ENCODE measurements at places on chromosomes 2 and 18.

DNA sequence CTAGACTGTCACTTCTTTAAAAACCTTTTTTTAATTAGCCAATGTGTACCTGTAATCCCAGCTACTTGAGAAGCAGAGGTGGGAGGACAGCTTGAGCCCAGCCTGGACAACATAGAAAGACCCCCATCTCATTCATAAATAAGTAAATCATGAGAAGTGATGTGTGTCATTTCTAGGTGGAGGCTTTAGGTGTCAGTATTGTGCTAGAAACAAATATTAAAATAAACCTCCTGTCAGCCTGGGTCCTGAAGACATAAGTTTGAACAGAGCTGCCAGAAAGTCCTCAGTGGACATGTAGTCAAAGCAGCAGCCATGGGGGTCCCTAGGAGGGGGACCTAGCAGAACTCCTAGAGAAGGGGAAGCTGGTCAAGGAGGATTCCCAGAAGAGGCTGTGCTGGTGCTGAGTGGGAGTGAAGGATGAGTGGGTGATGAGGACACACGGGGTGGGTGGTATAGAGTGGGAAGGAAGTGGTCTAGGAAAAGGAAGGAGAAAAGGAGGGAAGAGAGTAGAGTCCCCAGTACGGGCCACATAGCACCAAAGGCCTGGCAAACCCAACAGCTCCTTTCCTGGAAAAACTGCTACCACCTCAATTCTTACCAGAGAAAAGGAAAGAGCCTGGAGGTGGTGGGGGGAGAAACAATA, 316.6 kb upstream of the NCKAP5 start:
- ATAC-seq = no peak

- ATAC-seq = no peak
These were observed 280.1 kb upstream of the SALL3 start for GRCh38 chr18:78699499-78699898.

- ATAC-seq = no peak
These were observed 71.4 kb upstream of the ITGB6 start for GRCh38 chr2:160271171-160272086.

GRCh38 chr2:187550857-187551256, 3.4 kb downstream of the TFPI start:
- ATAC-seq = no peak

DNA sequence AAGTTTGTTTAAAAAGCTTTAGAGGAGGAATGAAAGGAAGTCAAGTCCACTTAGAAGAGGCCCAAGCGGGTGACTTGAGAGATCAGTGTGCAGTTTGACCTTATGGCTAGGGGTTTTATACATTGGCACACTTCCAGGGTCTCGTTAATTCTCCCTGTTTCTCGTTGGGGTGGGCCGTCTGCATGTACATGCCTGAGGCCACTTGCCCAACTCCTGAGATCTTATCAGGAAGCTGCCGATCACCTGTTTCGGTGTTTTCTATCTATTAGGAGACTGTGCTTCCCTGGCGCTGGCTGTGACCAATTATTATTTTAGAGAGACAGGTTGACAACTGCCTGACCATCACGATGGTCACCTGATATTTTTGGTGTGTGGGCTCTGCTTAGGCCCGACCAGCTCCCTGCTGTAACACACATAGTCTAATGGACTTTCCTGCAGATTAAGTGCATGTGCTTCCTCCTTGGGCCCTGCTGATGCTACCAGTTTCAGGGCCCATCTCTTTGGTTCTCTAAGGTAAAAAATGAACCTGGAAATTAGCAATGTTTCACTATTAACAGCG, 31.0 kb upstream of the MSH6 start:
- ATAC-seq = peak; percentile 28

- ATAC-seq = no peak
These were observed 107.8 kb downstream of the MBD2 start for GRCh38 chr18:54116541-54117257.

DNA sequence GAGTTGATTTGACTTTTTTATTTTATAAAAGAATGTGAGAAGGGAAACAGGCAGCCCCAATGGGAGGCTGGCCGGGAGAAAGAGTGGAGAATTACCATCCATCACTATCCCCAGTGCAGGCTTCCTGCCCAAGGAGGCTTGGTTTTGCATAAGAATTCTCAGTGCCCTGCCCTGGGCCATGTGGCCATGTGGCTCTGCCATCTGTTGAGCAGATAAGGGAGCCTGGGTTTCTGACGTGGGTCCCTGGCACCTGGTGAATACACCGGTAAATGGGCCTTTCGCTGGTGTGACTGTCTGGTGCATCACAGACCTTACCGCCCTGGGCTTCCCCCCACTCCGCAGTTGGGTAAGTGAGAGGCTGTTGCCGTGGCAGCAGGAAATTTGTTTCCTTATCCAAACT, 54.5 kb upstream of the TMEM163 start:
- ATAC-seq = no peak

DNA sequence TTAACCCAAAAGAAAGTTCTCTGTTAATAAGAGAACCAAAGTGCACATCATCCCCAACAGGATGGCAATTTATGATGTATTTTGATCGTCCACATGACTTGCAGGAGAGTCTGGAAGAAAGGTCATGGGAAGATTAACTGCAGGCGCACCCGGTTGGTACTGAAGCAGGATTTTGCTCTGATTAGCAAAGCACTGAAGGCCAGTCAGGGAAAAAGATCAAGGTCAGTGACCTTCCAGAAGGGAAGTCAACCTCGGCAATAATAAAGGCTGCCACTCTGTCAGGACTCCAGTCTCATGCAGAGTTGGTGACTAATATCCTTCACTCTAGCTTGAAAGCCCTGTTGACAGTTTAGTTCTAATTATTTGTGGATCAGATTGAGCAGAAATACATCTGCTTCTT, 432.7 kb upstream of the RAB12 start:
- no peak for ATAC-seq

GRCh38 chr2:58155160-58155778, 85.9 kb downstream of the FANCL start:
- no peak for ATAC-seq

GRCh38 chr18:68840554-68841263, 42.8 kb downstream of the CCDC102B start:
- ATAC-seq = no peak

DNA sequence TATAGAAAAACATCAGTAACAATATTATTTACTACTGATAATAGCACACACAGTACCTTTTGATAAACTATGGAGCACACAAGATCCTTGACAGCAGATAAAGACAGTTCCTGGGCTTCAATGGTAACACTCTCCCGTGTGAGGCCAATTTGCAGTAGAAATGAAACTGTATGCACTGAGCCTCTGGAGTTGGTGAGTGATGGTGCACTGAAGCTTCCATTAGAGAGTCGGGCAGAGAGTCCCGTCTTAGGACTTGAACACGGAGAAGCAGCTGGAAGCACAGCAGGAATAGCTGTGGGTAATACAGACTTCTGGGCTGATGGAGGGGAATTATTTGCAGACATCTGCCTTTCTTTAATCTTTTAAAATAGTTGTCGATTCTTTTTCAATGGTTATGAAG, 8.5 kb downstream of the PRKD3 start:
- ATAC-seq = no peak

DNA sequence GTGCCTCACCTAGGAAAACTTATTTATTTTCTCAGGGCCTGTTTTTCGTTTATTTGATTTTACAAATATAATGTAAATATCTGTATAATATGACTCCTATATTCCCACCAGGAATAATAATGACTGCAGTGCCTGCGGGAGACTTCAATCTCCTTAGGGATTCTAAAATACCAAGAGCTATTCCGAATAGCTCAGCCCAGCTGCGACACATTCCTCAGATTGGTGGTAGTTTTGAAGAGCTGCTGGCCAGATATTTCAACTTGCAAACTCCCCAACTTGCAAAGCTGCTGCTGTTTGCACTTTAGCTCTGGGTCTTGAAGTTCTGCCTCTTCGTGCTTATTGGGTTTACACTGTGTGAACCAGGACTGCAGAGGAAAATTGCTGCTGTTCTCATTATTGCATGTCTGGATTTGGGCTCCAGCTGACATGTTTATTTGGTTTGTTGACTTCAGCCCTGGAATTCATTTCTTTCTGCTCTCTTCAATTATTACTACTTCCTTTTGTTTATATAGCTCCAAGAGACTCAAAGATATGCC, 480.2 kb upstream of the CHST9 start:
- no peak for ATAC-seq

DNA sequence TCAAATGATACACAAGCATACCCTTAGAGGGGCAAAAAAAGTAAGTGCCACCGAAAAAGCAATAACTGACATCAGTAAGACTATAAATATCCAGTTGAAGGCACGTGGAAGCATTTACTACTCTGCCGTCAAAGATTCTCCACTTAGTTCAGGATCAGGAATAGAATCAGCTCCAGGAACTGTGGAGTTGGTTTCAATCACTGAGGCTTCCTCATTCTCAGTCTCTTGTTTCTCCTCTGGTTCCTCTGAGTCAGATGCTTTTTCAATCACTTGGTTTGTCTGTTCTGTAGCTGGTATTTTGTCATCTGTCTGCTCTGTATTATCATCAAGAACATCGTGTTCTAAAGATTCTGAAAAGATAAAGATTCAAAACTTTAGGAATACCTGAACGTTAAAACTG, 72.2 kb downstream of the LNPK start:
- ATAC-seq = no peak

- ATAC-seq = no peak
These were observed 38.0 kb downstream of the LINC00305 start for GRCh38 chr18:64110692-64111480.

GRCh38 chr18:3448838-3449511, 997 bp upstream of the TGIF1 start:
- peak; percentile 38 for ATAC-seq

GRCh38 chr2:107663632-107664031, 163.1 kb upstream of the RGPD4 start:
- ATAC-seq = no peak

GRCh38 chr2:195320413-195320973, 336.5 kb upstream of the SLC39A10 start:
- ATAC-seq = no peak

DNA sequence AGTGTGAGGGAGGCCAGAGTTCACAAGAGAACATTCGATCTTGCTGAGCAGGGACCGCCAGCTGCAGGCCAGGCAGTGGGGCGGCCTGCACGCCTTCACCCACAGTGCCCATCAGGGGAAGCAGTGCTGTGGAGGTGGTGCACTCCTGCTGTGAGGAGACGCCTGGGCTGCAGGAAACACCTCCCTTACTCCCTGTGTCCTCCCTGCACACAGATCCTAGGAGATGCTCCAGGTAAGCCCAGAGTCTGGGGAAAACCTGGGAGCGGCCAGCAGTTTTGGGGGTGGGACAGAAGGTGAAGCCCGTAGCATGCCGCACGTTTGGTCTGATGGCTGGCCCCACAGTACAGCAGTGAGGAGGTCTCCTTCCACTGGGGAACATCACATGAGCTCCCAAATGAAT, 180.8 kb upstream of the RAB6C start:
- no peak for ATAC-seq

- ATAC-seq = no peak
These were observed 14.9 kb downstream of the SEPTIN2 start for GRCh38 chr2:241330616-241330981.

Data from activated T-helper 17 cell treated with anti-CD3 and anti-CD28 coated beads, Interleukin-2, amount 50 U/mL, for 72 hours (primary cell).